Stimulated activated CD4-positive, alpha-beta T cell treated with anti-CD3 and anti-CD28 coated beads, Interleukin-15, amount 100 ng/mL, for 1 hour (primary cell): ENCODE measurements at places on chromosomes 3 and 15.

GRCh38 chr15:87618203-87618725 is 638.3 kb downstream of the NTRK3 start:
- DNase-seq = no peak

DNA sequence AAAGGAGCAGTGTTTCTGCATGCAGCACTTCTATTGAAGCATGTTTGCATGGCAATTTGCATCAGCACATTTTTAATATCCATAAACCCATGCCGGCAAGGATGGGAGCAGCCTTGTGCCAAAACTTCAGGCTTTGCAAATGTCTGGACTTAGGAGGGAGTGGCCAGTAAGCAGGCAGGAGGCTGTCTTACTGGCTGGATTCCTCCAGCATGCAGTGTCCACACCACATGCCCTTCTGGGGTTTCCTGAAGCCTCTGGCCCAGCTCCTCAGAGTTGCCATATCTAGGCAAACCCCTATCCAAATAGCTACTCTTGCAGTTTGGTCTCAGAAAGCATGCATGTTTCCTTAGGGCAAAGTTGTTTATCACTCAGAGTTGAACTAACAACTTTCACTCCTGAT is 139.1 kb upstream of the MRPS22 start:
- DNase-seq = no peak

DNA sequence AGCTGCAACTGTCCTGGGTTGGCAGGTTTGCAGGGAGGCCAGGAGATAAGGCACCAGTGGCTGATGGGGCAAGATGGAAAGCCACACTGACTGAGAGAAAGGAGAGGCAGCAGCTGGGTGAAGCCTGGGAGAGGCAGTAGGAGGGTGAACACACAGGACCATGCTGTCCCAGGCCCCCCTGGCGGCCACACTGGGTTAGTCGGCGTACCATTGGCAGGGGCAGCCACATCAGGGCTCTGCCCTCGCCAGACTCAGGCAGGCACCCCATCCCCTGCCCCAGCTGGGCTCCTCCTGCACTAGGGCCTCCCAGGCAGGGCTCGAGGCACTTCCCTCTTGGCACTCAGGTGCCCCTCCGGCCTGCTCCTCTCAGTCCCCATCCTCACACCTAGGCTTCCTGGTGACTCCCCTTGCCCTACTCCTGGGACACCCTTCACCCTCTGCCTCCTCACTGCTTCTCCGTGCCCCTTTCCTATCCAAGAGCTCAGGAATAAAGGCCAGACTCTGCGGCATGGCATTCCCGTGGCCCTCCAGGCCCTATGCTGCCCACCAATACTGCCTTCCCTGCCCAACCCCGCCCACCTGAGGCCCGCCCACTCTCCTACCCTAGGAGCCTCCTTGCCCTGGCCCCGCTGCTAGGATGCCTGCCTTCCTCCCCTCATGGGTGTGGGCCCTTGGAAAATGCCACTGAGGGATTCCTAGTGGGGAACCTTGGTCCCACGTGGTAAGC is 28.7 kb upstream of the DUSP7 start:
- DNase-seq = no peak

- DNase-seq = no peak
These were observed 856 bp downstream of the TMEM40 start for GRCh38 chr3:12758025-12758781.

GRCh38 chr3:72319194-72320094 is 528.8 kb downstream of the SHQ1 start:
- no peak for DNase-seq

DNA sequence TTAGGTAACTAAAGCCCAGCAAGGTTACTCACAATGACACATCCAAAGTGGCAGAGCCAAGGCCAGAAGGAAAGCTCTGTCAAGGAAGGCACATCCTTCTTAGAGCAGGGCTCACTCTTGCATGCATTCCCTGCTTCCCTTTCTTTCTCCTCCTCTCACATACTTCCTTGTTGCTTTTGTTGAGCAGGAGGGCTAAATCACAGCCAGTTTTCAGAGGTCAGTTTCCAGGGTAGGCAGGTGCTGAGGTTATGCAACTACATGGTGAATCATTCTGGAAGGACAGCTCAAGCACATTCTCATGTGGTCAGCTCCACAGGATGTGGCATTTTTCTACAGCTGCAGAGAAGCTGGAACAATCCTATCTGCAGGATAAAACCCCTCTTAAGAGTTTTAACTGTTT is 275.6 kb downstream of the ZNF621 start:
- DNase-seq = no peak
